Tibial nerve (tissue), 4 donors: ENCODE measurements at places on chromosomes 16 and 17.

GRCh38 chr16:1876468-1876867 lies 4.5 kb upstream of the MEIOB start:
- DNase-seq = no peak

GRCh38 chr17:227078-227945 lies 45.9 kb upstream of the DOC2B start:
- no peak for DNase-seq

- no peak for DNase-seq
Measured at GRCh38 chr16:20520103-20520502, 56.1 kb downstream of the ACSM2B start.

DNA sequence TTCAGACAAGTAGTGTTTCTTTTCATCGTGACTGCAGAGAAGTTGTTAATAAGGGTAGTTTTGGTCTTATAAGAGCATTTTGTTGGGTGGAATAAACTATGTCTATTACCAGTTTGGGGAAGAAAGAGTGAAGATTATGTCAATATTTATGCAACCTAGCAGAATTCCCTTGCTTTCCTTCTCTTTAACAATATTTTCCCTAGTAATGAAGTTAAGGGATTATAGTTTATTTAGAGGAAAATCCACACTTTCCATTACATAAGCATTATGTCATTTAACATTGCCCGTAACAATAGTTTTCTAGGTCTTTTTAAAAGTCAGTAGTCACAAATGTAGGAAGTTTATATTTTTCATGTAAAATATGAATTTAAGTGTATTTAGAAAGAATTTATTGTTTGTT lies 2.5 kb upstream of the MAF start:
- no peak for DNase-seq

- DNase-seq = no peak
Measured at GRCh38 chr17:78822552-78822951, 18.1 kb downstream of the USP36 start.

DNA sequence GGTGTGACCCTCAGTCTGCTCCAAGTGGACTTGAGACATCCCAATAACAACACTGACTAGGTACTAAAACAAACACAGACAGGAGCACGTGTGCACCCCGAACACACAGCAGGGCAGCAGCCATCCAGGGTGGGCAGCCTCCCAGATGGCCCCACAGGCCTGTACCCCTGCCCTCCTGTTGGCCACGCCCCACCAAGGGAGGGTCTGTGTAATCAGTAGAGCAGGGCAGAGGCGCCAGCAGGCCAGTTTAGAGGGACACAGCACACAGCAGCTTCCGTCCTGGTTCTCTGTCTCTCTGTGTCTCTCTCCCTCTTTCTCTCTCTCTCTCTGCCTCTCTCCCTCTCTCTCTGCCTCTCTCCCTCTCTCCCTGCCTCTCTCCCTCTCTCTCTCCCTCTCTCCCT lies 21.4 kb downstream of the ACTG1 start:
- DNase-seq = no peak
